ENCODE measurements at places on chromosomes 6 and 20. TPM values are rescaled to one million over a fixed set of nuclear protein-coding genes. Genes with fewer than 3 reads are reported as not detected.

Gene JAG1
- total RNA-seq: 126 TPM

Gene TPBG
- total RNA-seq: 16.4 TPM

Gene B4GALT5
- total RNA-seq: 20.4 TPM

Gene SLC35F1
- total RNA-seq: not detected

Gene DEFB132
- total RNA-seq: not detected

Gene ADGRF5
- total RNA-seq: 0.23 TPM

Gene SIRPD
- total RNA-seq: not detected

Gene PCSK2
- not detected for total RNA-seq

Gene GRM4
- total RNA-seq: not detected

Gene NKAIN4
- 0.15 TPM for total RNA-seq

Gene HSPA12B
- not detected for total RNA-seq

Gene ZNF831
- not detected for total RNA-seq

Gene RING1
- total RNA-seq: 33.6 TPM

Gene UNC5CL
- total RNA-seq: 0.12 TPM

Gene SLCO4A1
- total RNA-seq: not detected

Gene C6orf15
- total RNA-seq: not detected

Gene SF3B5
- total RNA-seq: 185 TPM

Gene NEURL2
- 3.5 TPM for total RNA-seq

Gene BEND6
- 6.1 TPM for total RNA-seq

Gene CLDN20
- total RNA-seq: not detected

Gene MYLK2
- total RNA-seq: not detected

Gene SYCP2
- total RNA-seq: 0.70 TPM

Gene APOM
- 1.5 TPM for total RNA-seq

Gene VIP
- not detected for total RNA-seq

Measured in smooth muscle cell of the coronary artery (primary cell).